ENCODE measurements at places on chromosomes 1 and 21. TPM values are rescaled to one million over a fixed set of nuclear protein-coding genes. Genes with fewer than 3 reads are reported as not detected.

KPRP gene
- not detected for total RNA-seq

RGL1 gene
- total RNA-seq: 1.1 TPM

LCE2B gene
- not detected for total RNA-seq

TFAP2E gene
- 0.56 TPM for total RNA-seq

TFF2 gene
- not detected for total RNA-seq

PCP4 gene
- not detected for total RNA-seq

Data from A549 treated with CpdA at 1 μM for 4 hours (cell line).